ENCODE measurements at places on chromosomes 11 and 22.
A peak's percentile ranks its signal among the peaks of the same experiment; 100 is the strongest.

DNA sequence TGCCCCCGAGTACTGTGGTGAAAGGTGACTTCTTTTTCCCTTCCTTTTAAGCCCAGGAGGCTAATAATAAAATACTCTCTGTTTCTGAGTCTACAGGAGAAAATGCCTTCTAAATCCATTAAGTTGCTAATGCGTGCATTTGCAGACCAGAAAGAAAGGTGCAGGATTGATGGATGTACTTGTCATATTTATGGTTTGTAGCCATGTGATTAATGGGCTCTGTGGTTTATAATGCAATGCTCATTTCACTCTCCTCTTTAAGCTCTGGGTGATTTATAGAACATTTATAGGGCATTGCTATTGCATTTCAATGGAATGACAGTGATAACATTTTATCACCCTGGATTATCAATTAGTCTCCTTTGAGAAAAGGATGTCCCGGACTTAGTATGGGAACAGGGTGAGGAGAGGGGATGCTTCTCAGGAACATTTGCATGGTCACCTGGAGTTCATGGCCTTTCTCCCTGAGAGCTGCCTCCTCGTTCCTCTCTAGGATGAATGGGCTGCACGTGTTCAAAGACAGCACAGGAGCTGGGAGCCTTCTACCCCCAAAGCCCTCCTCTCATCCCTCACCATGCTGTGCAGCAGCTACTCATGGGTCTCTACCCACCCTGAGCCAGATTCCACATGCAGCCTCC lies 82.8 kb upstream of the HMGXB4 start:
- DNase-seq = no peak

GRCh38 chr11:91850533-91851275 lies 373.9 kb upstream of the FAT3 start:
- no peak for DNase-seq

DNA sequence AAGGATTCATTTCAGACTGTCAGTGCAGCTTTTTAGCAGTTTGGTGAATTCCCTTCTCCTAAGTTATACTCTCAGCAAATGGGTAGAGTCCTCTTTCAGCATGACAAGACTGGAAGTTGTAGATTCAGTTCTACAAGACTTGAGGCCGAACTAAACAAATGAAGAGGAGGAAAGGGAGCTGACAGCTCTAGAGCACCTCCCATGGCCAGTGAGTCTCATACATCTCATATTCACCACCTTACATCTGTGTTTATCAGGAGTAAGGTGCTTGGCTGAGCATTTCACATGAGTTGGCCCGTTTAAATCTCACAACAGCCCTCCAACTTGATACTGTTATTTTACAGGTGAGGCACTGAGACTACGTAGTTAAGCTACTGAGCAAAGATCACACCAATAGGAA lies 30.4 kb downstream of the SEZ6L start:
- DNase-seq = no peak

GRCh38 chr11:124294687-124295086 lies 19.1 kb downstream of the OR8D1 start:
- no peak for DNase-seq

DNA sequence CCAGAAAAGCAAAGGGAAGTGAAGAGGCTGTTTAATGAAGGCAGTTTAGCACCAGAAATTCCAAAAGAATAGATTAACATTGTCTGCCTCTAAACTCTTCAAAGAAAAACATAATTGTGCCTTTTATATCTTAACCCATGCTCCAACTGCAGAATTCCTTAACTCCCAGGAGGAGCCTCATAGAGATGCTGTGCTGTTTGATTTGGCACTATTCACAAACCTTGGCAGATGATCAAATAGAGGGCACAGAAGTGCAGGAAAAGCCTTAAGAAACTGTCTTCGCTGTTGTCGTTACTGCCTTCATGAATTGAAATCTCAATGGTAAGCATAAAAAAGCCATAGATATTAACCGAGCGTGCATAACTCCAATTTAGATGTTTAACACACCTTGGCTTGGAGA lies 124.1 kb upstream of the MPPED2 start:
- DNase-seq = peak; percentile 1

GRCh38 chr11:36306888-36307287 lies 10.8 kb downstream of the PRR5L start:
- peak; percentile 74 for DNase-seq

DNA sequence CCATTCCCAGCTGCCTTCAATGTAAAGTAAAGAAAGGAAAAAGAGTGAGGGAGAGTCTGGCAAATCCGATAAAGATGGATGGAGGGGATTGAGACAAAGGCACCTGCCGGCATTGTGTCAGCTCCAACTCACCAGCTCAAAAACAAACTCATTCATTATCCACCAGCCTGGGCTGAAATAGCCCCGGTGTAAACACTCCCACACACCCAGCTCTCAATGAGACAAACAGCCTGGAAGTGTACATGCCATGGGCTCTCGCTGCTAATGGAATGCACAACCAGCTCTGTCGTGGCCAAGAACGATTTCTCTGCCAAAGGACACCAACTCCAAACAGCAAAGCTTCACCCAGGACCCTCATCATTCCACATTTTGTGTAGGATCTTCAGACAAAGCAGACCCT lies 89.3 kb upstream of the OPCML start:
- DNase-seq = no peak

DNA sequence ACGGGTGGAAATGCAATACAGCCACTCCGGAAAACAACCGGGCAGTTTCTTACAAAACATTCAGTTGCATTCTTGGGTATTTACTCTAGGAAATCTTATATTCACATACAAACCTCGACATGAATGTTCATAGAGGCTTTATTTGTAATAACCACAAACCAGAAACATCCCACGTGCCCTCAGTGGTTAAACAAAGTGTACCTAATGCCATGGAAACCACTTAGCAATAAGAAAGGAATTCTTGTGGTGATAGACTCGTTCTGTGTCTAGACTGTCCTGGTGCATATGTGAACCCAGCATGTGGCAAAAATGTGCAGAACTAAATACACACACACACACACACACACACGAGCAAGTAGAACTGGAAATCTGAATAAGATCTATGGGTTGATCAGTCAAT lies 1073.3 kb downstream of the TBC1D22A start:
- peak; percentile 13 for DNase-seq

- no peak for DNase-seq
These were observed 2.8 kb upstream of the POLA2 start for GRCh38 chr11:65258988-65259387.

DNA sequence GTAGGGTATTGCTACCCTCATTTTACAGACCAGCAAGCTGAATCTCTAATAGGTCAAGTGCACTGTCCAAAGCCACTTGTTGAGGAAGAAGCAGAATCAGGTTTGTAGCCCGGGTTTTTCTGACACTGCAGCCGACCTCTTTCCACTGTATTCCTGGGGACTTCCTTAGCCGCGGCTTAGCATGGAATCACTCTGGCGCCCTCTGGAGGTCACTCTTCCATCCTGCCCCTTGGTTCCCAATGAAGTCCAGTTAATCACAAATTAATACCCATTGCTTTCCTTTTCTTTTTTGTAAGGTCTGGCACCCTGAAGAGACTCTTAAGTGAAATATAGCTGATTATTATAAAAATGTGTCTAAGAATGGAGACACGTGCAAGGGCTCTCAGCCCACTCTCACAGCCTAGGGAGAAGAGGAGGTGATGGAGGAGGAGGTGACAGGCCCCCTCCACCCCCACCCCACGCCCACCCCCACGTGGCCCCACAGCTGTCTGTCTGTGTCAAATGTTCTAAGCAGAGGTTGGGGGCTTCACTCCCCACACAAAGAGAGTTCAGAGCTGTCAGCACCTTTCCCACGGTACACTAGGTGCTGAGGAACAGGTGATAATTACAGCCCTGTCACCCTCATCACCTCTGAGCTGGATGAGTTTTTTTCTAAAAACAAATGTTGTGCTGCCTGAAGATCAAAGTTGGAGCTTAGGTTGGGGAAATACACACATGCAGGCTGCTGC lies 57.7 kb upstream of the DRD2 start:
- peak; percentile 85 for DNase-seq
